ENCODE measurements at places on chromosomes 6 and 20.

- DNase-seq = no peak
Measured at GRCh38 chr6:109824105-109824504, 133.0 kb downstream of the FIG4 start.

DNA sequence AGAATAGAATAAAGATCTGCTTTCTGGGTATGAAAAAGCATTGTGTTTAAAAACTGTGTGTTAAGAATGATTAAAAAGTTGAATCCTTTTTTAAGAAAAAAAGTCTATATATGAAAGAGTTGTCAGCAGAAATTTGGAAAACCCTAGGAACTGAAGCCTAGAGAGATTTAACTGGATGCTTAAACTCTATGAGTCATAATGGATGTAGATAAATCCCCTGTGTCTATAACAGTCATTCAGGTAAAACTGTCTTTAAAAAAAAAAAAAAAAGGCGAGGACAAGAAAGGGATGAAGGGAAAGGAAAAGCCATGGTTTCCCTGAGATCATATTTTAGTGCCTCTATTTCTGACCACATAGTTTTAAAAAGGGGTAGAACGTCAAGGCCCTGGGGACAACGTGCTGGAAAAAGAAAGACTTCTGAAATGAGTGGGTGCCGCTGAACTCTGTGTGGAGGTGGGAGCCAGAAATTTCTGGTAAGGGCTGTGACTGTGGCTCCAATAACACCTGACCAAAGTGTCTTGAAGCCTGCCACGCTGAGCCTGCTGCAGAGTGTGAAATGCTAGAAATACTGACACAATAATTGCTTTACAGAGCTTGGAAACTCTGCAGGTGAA is 302.6 kb upstream of the ARID1B start:
- no peak for DNase-seq

- DNase-seq = no peak
Measured at GRCh38 chr20:20014659-20015058, 2.5 kb upstream of the NAA20 start.

DNA sequence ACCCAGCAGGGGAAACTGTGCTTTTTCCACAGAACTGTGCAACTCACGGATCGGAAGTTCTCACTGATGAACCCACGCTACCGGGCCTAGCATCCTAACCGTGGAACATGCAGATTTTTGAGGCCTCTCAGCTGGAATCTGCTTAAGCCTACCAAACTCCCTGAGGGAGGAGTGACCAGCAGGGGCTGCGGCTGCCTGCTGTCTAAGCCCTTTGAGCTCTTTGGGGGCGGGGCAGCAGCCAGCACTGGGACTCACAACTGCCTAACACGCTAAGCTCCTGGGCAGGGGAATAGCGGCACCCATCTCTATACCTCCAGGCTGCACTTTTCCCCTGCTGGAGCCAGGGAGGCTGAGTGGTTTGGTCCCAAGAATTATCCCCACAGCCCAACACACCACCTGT is 20.4 kb upstream of the METTL24 start:
- DNase-seq = no peak

DNA sequence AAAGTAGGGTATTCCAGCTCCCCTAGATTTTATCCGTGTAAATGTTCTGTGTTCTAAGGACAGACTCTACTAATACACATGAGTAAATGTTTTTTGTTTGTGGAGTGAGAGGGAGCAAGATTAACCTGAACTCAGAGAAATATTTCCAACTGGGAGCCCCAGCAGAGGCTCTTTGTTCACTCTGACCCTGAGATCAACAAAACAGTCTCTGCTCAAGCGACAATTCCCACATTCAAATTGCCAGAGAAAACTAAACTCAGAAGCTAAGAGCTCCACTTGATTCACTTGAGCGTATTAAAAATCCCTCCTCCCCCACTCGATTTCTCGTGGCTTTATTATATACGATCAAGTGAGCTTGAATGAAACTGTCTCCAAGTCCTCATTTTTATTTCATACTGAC is 413.9 kb upstream of the JARID2 start:
- no peak for DNase-seq

DNA sequence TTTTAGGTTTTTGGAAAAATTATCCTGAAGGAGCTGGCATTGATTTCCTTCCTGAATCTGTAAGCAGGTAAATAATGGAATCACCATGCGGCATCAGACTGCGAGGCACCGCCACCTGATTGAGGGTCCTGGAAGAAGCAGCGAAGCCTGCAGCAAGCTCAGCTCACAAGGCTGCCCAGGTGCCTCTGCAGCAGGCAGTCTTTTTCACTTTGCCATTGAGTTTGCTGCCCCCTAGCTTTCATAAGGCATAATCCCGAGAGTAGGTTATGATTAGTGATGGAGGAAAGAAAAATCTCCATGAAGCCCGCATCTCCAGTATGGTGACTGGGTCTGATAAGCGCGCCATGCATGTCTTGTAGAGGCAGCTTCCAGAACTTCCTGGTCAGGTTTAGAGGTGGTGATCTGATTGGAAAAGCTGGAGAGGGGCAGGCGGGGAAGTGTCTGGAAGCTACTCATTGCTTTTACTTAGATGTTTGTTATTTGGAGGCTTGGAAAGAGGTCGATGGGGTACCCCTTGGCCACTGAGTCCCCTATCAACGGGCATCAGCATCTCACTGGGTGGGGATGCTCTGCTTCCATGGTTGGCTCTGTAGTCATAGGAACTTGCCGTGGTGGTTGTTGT is 26.7 kb downstream of the IYD start:
- peak; percentile 25 for DNase-seq

Measured in activated naive CD8-positive, alpha-beta T cell treated with anti-CD3 and anti-CD28 coated beads for 36 hours (primary cell).